Omental fat pad (tissue), 4 donors: ENCODE measurements at places on chromosomes 7 and 10.

DNA sequence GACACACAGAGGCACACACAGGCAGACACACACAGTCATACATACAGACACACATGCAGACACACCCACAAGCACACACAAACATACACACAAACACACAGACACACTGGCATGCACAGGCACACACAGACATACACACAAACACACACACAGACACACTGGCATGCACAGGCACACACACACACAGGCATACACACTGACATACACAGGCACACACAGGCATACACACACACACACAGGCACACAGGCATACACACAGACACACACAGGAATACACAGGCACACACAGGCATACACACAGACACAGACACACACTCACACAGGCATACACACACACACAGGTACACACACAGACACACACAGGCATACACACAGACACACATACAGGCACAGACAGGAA lies 340.7 kb upstream of the VSTM2A start:
- DNase-seq = no peak

GRCh38 chr10:100894589-100895294 lies 18.0 kb upstream of the SLF2 start:
- no peak for DNase-seq

GRCh38 chr7:140206616-140207389 lies 30.0 kb upstream of the KDM7A start:
- no peak for DNase-seq

DNA sequence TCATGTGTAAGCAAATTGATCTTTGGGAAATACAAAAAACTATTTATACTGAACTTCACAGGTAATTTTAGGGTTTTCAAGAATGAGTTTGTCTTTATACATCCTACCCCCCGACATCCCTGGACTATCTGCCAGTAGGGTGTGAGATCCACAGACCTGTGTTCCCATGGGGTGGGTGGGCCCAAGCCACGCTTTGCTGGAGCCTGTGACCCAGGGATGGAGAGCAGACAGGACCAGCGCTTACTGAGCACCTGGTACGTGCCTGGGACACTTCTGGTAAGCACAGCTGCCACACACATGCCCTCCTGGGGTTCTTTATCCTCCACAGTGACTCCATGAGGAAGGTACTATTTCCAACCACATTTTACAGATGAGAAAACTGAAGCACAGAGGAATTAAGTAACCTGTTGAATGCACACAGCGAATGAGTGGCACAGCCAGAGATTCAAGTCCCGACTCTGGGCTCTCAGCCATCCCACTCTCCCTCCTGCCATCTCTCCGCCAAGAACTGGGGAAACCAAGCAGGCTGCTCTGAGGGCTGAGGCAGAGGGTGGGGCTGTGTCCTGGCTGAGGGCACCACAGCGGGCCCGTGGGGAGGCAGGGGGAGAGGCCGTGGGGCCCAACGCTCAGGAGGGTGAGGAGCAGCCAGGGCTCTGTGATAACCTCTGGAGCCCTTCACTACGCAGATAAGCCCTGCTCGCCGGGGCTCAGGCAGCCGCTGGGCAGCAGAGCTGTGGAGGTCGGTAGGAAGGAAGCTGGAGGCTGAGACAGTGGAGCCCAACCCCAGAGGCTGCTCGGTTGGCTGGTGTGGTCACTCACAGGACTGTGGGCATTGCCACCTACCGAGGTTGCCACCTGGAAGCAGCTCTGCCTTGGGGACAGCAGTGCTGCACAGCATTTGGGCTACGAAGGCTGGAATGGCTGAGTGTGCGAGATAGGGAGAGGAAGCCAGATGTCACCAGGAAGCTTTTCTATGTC lies 124.2 kb downstream of the ARHGAP22 start:
- DNase-seq = no peak

DNA sequence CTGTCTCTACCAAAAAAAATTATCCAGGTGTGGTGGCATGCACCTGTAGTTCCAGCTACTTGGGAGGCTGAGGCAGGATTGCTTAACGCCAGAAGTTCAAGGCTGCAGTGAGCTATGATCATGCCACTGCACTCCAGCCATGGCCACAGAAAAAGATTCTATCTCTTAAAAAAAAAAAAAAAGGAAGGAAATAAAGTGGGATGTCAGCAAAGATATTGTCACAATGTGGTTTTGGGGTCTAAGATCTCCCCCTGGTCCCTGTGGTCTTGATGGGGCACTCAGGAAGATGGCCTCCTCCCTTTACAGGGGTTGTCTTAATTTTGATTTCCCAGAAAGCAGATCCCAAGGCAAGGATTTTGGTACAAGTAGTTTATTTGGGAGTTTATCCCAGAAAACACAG lies 7.4 kb upstream of the KAZALD1 start:
- no peak for DNase-seq

GRCh38 chr7:101632641-101633040 lies 3.5 kb upstream of the MYL10 start:
- DNase-seq = no peak

GRCh38 chr10:116296291-116296721 lies 23.3 kb upstream of the GFRA1 start:
- no peak for DNase-seq

GRCh38 chr10:110973400-110973799 lies 54.0 kb downstream of the SHOC2 start:
- no peak for DNase-seq

GRCh38 chr7:98687111-98687751 lies 70.1 kb downstream of the NPTX2 start:
- DNase-seq = no peak

DNA sequence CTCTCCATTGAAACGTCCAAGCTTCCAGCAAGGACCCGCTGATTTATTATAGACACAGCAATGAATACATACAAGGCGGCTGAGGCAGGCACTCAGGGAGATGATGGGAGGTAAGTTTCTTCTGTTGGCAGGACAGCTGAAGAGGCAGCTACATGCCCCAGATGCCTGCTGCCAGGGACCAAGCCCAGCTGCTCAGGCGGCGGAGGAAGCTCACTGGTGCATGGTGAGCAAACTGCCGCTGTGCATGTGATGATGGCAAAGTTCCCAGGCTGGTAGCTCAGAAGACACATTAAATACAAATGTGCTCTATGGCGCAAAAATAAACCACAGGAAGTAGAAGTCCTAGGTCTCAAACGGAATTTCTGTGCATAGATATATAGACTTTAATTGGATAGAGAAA lies 2.3 kb downstream of the DNTT start:
- no peak for DNase-seq

GRCh38 chr10:128780156-128780761 lies 654.0 kb upstream of the MKI67 start:
- no peak for DNase-seq

DNA sequence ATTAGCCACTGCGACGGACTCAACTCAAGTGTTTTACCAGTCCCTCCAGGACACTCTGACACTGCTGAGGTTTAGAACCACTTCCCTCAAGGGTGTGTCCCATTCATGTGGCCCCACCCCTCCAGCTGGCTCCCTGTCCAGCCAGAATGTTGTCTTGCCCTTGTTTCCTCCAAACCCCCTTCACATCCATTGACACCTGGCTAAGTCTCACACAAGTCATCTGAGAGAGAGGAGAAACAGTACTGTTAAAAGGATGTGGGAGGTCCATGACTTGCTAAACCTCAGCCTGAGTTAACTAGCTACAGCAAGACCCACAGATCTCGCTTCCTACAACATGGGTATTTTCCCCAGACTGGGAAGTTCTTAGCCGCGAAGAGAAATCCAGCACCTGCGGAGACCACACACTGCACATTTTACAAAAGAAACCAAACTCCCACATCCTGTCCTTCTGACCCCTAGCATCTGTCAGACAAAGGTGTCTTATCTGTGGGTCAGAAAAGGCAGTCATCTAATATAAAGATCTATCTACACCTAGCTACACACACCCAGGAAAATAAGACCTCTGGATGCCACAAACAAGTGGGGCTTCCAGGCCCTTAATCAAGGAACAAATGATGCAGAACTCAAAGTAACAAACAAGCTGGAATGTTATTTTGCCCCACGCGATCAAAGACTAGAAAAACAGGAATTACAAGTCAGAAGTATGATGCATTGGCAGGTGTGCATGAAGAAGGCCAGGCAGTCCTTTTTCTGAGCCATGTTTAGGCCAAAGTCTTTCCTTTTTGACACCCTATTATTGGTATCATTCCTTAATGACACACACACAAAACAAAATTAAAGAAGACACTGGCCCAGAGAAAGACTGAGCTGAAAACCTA lies 13.9 kb downstream of the OSBPL3 start:
- no peak for DNase-seq

GRCh38 chr7:115910541-115911164 lies 119.9 kb downstream of the TFEC start:
- no peak for DNase-seq

DNA sequence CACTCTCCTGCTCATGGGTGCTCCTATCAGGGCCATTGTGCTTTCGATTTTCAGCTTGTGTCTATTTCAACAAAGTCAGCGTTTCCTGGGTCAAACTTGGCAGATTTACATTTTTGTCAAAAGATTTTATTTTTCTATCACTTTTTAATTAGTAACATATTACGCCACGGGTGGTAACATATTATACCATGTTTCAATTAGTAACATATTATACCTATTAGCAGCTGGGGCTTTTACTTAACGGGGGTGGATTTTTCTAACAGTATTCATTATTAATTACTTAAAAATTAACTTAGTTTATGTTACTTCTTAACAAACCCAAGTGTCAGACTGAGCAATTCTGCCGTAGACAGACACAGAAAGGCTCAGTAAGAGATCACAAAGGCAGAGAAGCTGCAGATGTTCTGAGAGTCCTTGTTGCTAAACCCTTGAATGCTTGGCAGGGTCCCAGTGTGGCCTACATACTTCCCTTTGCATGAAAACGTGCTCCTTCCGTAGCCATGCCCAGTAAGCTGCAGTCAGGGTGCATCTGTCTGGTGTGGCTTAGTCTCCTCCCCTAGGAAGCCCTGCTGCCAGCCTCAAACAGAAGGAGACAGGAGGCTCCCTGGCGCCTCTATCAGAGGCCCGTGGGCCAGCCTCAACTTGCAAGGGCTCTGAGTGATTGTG lies 263.1 kb upstream of the CXCL12 start:
- DNase-seq = no peak

DNA sequence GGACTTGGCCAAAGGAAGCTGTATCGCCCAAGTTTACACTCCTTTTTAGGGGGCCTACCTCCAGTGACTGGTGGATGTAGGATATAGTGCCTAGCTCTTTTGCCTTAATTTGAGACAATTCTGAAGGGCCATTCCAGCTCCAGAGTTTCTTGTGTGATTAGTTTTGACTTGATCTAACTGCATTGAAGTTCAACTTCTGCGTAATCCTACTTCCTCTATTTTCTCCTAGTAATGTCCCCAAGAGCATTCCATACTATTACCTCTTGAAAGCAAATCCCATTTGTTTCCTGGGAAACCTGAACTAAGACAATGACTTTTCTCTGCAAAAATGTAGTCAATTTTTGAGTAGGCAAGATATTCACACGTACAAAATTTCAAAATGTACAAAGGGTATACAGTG lies 4.7 kb upstream of the H2AZ2 start:
- DNase-seq = no peak
